ENCODE measurements at places on chromosomes 11 and 22.

- DNase-seq = peak; percentile 45
Measured at GRCh38 chr11:35747668-35748067, 85.1 kb downstream of the TRIM44 start.

- no peak for DNase-seq
Measured at GRCh38 chr22:46058091-46058420, 81.1 kb upstream of the WNT7B start.

DNA sequence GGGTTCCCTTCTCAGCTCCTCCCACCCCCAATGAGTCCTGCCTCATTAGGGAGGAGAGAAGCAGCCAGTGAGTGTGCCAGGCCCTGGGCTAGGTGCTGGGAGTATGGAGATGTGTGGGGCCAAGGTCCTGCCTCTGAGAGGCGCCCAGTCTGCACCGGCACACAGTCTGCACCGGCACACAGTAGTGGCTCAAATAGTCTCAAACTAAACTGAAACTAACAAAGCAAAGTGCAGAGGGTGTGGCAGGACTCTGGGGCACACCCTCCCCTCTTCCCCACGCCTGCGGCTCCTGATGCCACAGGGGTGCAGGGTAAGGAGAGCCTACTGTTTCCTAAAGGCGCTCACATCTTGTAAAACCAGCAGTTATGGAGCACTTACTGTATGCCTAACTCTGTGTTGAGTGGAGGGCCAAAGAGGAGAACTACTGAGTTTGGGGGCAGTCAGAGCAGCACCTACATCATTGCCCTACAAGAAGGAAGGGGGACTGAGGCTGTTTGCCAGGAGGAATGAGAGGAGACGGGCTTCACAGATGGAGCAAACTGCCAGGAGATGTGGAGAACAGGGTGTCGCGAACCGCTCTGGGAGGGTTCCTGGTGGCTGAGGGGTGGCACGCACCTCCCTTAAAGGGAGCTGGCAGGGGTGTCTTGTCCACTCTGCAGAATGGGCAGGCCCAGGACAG lies 939 bp upstream of the SH3BP1 start:
- no peak for DNase-seq

GRCh38 chr11:10931761-10932670 lies 74.2 kb upstream of the ZBED5 start:
- no peak for DNase-seq

DNA sequence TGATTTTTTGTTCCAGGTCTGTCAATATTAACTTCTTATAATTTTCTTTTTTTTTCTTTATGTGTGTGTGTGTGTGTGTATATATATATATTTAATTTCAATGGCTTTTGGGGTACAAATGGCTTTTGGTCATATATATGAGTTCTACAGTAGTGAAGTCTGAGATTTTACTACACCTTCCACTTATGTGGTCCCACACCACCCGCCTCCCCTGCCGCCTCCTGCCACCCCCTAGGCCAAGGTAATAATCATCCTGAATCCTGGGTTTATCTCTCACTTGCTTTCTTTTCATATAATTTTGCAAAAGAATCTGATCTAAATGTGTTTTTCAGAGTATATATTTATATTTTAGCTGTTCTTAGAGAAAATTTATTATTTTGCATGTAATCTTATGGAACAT lies 11.1 kb downstream of the NEAT1 start:
- no peak for DNase-seq

GRCh38 chr11:116742104-116742503 lies 30.7 kb downstream of the BUD13 start:
- DNase-seq = no peak

- no peak for DNase-seq
Measured at GRCh38 chr11:123681030-123681429, 26.6 kb upstream of the SCN3B start.

DNA sequence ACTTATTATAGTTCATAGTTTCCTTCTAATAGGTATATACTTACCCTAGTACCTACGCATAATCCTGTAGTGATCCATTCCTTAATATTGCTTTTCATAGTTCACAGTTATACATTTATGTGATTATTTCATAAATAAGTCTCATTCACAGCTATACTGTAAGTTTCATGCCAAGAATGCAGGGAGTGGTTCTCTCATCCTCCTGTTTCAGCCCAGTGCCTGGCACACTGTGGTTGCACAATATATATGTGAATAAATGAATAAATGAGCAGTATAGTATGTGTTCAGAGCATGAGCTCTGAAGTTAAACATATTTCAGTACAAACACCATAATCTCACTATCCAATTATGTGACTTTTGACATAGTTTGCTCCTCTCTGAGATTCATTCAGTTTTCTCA lies 115.8 kb downstream of the MAML2 start:
- no peak for DNase-seq

DNA sequence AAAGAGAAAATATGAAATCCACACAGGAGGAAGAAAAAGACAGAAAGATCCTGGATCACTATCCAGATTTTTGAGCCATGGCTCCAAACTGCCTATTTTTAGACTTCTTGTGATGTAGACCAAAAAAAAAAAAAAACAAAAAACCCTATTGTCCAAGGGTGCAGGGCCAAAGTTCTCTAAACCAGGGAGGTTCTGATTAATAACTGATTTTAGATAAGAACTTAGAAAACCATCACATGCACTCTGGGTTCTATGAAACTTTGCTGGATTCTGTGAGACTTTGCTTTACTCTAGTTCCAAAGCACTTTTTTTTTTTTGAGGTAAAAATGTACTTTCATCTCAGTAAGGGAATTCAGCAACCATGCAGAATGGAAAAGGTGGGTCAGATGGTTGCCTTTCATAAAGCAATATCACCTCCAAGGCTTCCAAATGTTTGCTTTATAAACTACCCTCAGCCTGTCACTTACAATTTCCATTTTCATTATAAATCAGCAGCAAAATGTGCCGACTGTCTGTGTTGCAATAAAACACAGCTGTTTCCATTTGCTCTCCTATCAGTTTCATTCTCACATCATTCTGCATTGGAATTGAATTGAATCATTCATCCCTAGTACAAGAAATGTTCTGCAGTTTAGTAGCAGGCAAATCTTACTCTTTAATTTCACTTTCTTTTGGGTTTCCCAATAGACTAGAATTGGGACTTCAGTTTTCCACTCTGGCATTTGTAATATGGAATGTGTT lies 1584.3 kb upstream of the RAG2 start:
- DNase-seq = no peak

- no peak for DNase-seq
Measured at GRCh38 chr22:18156878-18157713, 7.1 kb downstream of the USP18 start.

DNA sequence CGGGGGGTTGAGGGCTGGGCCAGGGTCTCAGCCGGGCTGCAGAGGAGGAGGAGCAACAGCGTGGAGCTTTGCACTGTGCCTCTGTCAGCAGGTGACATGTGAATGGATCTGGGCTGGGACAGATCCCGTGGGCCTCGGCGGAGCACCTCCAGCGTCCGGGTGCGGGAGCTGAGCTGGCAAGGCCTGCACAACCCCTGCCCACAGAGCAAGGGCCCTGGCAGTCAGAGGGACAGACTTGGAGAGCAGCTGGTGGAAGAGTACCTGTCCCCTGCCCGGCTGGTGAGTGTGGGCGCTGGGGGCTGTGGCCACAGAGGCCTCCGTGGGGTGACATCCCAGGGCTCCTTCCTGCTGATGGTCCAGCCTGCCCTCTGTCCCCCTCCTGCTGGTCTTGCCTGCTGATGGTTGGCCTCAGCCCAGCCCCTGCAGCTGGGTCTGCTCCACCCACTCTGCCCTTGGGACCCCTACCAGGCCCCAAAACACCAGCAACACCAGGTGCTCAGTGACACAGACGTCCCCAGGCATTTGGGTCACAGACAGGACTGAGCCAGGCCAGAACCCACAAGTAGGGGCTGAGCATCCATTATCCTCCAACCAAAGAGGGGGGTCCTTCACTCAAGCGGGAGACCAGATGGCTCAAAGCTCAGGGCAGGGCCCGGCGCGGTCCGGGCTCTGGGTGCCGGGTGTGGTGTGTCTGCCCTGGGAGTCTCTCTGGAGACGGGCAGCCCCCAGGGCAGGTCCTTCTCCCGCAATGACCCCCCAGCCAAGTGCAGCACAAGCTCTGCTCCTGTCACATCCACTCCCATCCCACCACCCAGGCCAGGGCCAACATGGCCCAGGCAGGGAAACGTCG lies 3.5 kb downstream of the LRRC56 start:
- DNase-seq = no peak

GRCh38 chr11:72951193-72951592 lies 137.0 kb downstream of the ATG16L2 start:
- DNase-seq = no peak

DNA sequence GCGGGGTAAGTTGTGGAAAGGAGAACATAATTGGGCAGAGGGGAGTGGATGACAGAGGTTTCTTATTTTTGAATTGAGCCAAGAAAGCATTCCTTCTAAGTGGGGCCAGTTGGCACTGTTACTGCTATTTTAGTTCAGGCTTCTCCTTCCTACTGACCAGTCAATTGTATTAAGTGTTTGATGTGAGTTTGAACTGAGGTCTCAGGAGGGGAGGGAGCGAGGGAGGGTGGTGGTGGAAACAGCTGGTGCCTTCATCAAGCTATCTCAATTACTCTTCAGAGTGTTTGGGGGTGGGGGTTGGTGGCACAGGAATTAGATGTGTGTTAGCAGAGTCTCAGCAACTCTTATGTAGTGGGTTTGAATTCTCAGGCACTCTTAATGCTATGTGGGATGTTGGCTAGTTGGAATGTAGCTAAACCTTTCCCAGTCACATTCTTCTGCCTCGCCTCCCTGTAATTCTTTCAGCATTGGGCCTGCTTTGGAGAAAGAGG lies 14.5 kb downstream of the CTNND1 start:
- no peak for DNase-seq

DNA sequence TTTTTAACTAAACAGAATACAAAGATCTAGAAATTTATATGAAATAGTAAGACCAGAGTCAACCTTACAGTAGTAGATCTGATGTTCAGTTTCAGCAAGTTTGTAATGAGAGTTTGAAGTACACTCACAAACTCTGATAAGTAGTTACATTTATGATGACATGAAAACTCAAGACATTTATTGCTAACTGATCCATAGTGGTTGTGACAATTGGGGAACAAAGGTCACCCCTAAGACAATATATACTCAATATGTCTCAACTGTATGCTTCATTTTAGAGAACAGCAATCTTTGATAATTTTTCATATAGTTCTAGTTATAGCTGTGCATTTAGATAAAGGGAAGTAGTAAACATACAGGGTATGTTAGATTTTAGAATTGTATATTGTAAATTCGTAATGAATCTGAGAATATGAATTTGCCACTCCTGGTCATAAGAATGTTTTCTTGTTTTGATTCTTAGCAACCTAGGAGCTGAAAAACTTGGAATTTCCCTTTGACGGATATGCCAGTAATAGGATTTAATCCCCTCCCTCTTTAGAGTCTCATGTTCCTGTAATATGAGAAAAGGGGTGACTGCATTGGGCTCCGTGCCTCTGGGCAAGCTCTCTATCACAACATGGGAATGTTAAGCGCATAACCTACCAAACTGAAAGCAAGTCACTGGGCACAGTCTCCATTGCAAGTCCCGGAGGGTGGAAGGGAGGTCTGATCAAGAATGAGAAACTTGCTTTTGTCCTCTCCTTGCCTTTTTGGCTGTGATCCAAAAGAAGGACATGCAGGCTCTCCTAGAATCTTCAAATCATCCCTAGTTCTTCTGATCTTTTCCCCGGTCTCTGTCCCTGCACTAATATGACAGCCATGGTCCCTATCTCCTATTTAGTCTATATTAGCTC lies 11.4 kb downstream of the OR10D3 start:
- no peak for DNase-seq

DNA sequence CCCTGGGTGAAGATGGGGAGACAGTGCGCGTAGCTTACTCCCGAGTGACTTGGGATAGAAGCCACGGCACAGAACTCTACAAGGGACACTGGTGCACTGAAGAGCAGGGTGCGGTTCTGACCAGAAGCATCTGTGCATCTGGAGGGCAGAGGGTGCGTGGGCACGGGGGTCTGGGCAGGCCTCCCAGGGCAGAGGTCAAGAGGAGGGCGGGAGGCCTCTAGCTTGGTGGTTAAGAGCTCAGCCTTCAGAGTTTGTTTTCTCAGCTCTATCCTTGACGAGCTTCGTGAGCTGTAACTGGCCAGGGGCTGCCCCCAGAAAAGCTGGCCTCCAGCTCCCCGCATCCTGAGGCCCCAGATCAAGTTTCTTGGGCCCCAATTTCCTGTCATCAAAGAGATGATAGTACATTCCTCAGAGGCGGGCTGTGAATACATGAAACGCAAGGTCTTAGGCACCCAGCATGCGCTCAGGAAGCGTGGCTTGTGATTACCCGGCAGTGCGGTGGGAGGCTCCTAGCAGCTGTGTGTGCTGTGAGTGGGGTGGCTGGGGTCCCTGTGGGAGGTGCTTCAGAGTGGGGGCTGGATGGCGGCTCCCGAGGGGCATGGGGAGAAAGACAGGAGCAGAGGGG lies 6.0 kb upstream of the BID start:
- no peak for DNase-seq

GRCh38 chr11:72568861-72569260 lies 105.4 kb downstream of the PDE2A start:
- DNase-seq = no peak

DNA sequence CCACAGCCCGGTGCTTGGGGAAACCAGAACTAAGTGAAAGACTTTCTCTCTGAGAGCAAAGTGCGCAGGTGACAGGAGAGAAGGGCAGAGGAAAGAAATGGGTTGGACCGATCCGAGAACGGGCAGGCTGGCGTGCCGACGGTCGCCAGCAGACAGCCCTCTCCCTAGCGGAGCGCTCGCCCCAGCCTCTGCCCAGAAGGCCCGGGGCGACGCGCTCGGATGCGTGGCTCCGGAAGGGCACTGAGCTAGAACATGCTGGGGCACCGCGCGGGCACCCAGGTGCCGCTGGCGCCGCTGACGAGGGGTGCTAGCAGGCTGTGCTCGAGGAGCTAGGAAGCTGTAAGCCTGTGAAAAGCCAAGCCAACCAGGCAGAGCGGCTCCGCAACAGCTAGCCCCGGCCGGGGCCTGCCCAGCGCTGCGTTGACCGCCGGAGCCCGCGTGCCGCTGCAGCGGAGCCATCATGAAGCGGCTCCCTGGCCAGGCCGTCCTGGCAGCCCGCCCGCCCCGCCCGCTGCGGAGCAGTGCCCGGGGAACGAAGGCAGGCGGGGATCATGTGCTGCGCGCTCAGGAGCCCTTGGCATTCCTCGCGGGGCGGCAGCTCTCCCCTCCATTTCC lies 22.1 kb upstream of the RRAS2 start:
- no peak for DNase-seq

- DNase-seq = no peak
Measured at GRCh38 chr11:102577723-102578122, 47.2 kb upstream of the MMP7 start.

GRCh38 chr11:112965656-112966055 lies 4.4 kb downstream of the NCAM1 start:
- no peak for DNase-seq
